RPMI8226 (cell line): ENCODE measurements at places on chromosomes 1 and 21.

GRCh38 chr1:107622966-107623365, 342.0 kb downstream of the VAV3 start:
- peak; percentile 15 for DNase-seq

DNA sequence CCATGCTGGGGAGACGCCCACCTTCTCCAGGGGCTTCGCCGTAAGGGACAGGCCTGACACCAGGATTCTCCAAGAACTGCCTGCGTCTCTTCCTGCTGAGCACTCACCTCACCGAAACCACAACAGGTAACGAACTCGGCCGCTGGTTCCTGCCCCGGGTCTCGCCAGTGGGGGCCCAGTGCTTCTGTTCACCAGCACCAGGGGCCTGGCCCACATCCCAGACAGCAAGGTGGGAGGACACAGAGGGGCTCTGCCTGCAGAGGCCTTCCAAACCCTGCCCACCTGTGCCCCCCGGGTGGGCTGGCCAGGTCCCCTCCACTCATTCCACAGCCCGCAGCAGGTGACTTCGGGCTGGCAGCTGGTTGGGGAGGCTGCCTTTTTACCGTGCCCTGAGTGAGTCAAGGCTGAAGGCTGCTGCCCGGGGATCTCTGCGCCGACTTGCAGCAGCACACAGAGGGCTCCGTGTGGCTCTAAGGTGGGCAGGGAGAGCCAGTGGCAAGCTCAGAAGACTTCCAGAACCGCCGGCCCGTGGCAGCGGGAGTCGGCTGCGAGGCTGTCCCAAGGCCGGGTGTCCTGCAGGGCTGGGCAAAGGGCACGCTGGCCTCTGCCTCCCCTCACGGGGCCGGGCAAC, 14.7 kb upstream of the COL18A1 start:
- DNase-seq: no peak

DNA sequence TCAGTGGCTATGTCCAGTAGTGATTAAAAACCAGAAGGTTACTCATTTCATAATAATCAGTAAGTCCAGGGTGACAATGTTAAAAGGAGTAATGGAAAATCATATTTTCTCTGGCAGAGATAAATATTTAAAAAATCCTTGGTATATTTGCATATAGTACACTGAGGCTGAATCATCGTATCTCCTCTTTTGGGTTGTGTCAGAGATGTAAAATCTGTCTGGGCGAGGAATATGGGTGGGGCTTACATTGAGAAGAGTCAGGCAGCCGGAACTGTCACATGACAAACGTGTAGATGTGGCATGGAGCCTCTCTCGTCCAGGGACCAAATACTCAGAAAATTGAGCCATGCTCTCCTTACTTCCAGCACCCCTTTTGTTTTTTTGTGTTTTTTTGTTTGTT, 120.9 kb downstream of the FMN2 start:
- no peak for DNase-seq

DNA sequence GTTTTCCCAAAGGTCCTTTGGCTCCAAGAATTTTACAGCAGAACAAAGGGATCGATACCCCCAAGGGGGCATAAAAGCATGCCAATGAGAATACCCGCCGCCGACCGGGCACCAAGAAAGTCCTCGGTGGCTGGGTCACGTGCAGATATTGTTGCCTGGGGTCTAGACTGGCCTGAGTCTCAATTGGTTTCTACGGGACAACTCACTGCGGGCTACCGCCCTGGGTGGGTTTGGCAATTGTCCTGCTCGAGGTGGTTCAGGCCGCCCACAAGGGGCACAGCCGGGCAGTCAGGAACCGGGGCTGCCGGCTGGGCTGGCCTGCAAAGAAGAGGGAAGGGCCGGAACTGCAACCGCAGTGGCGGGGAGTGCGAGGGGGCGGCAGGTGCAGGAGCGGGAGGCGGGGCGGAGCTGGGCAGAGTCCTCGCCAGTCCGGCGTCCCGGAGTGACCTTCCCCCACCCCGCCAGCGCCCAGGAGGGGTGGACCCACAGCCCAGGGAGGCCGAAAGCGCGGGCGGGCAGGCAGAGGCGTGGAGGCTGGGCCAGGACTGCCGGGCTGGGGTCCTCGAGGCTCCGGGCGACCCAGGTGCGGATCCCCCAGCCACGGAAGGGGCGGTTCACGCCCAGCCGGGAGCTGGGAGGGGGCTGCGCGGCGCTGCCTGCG, 926 bp upstream of the ATP1B1 start:
- DNase-seq: peak; percentile 85

- DNase-seq: peak; percentile 42
These were observed 137.4 kb upstream of the USP25 start for GRCh38 chr21:15592271-15592860.

GRCh38 chr1:21614419-21615115, 54.6 kb downstream of the RAP1GAP start:
- peak; percentile 87 for DNase-seq

- DNase-seq: no peak
These were observed 20.6 kb downstream of the GPR3 start for GRCh38 chr1:27413004-27413403.

- DNase-seq: no peak
These were observed 146.4 kb downstream of the LRIG2 start for GRCh38 chr1:113219377-113219776.

DNA sequence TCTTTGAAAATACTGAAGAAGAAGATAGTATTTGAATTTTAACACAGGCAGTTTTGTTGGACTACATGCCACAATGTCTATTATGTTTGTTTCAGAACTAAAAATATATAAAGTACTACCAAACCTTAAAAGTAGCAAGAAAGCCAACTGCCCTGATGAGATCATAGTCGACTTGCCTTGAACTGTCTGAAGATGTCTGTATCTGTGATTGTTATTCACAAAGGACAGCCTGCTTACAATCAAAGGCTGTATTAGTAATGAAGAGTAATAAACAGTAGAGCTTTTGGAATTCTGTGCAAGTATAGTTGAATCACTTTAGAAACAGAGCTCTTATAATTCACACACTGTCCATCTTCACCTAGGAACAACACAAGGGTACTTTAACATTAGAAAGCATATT, 228.3 kb downstream of the NCAM2 start:
- DNase-seq: no peak

GRCh38 chr1:211788626-211789025, 41.9 kb downstream of the LPGAT1 start:
- DNase-seq: no peak

- peak; percentile 60 for DNase-seq
These were observed 6.3 kb downstream of the VANGL1 start for GRCh38 chr1:115647919-115648650.

- no peak for DNase-seq
These were observed 21.5 kb upstream of the ATP5PO start for GRCh38 chr21:33937146-33937545.

GRCh38 chr1:180632326-180633056, 669 bp downstream of the XPR1 start:
- DNase-seq: peak; percentile 75

DNA sequence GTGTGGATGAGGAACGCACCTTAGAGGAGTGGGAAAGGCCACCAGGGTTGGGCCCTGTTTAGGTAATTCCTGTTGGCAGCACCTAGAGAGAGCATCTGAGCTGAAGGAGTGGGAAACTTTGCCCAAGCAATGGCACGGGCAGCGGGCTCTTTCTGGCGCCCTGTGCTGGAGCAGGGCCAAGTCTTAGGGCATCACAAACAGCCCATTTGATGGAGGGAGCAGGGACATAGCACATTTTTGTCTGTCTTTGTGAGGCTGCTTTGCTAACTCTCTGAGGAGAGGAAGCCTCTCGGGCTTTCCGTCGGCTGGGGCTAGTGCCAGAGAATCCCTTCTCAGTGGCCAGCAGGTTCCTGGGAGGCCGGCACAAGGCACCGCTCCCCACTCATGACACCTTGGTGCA, 22.5 kb upstream of the CNTN2 start:
- no peak for DNase-seq

DNA sequence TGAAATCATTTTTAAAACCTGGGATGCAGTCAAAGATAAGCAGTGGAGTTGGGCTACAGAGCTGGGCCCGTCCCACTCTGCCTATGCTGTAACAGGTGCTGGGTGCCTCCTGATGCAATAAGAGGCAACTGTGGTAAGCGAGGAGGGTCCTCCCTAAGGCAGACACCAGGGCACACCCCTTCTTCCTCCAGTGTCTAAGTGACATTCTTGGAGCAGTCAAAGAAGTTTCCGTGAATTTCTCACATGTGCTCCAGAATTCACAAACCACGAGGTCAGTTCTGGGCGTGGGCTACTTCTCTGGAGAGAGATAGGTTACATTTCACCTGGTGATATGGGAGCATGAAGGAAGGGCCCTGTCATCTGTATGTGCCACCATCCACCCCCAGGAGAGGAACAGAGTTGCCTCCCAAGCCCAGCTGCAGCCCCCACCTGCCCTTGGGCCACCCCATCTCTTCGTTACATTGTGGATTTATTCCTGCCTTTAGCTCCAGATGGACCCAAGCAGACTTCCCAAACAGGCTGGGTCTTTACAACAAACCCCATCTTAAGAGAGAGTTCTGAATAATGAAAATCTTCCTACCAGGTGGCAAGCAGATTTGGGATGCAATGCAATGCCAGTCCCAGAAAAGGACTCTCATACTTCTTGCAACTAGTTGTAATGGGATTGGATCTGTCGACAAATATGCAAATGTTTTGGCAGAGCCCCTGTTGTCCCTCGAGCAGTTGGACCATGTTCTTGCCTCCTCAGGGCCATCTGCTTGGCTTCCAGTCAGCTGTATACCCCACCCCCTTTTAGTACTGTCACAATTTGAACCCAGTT, 82.5 kb upstream of the CNTN2 start:
- no peak for DNase-seq

- DNase-seq: no peak
These were observed 62.5 kb downstream of the WDR64 start for GRCh38 chr1:241714321-241715218.

DNA sequence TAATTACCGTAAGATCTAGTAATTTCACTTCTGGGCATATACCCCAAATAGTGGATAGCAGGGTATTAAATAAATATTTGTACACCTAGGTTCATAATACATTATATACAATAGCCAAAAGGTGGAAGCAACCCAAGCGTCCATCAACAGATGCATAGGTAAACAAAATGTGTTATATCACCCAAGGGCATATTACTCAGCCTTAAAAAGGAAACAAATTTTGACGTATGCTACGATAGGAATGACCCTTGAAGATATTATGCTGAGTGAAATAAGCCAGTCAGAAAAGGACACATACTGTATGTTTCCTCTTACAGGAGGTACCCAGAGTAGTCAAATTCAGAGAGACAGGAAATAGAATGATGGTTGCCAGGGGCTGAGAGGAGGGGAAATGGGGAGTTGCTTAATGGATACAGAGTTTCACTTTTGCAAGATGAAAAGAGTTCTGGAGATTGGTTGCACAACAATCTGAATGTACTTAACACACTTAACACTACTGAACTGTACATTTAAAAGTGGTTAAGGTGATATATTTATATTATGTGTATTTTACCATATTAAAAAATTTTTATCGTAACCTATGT, 36.6 kb upstream of the KCTD3 start:
- no peak for DNase-seq

DNA sequence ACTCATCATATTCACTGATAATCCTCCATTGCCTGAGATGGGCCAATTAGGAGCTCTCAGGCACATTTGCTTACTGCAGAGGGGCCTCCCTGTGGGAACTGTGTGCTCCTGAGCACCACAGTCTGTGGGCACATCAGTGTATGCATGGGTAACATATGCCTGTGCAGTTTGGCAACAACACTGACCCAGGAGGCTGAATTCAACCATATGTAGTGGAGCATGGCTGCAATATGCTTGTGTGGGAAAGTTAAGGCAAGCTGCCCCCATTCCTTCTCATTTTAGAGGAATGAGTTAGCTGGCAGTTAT, 11.8 kb upstream of the FMOD start:
- no peak for DNase-seq

DNA sequence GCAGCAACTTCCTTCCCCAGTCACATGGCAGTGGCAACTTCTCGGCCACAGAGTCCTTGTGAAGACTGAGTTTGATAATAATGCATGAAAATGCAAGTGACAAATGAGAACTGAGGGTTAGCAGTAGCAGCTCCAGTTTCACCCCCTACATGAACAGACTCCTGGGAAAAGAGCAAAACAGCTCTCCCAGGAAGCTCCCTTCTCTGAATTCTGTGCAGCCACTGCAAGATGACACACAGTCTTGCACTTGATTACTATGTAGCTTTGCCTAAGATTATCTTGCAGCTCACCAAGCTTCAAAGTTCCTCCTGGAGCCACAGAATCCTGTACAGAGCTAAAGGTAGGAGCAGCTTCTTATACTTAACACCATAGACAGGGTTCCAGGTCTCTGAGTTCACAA, 4.7 kb downstream of the PGBD5 start:
- no peak for DNase-seq

- DNase-seq: peak; percentile 33
These were observed 126.7 kb downstream of the CDC42BPA start for GRCh38 chr1:227191607-227192006.

- DNase-seq: no peak
These were observed 17.3 kb downstream of the WDR47 start for GRCh38 chr1:109024646-109025045.
